Stimulated activated CD4-positive, alpha-beta T cell treated with anti-CD3 and anti-CD28 coated beads, TNF-alpha, amount 100 ng/mL, for 24 hours (primary cell): ENCODE measurements at places on chromosomes 5 and 9.

- DNase-seq = no peak
Measured at GRCh38 chr9:94973451-94973941, 247.0 kb downstream of the AOPEP start.

DNA sequence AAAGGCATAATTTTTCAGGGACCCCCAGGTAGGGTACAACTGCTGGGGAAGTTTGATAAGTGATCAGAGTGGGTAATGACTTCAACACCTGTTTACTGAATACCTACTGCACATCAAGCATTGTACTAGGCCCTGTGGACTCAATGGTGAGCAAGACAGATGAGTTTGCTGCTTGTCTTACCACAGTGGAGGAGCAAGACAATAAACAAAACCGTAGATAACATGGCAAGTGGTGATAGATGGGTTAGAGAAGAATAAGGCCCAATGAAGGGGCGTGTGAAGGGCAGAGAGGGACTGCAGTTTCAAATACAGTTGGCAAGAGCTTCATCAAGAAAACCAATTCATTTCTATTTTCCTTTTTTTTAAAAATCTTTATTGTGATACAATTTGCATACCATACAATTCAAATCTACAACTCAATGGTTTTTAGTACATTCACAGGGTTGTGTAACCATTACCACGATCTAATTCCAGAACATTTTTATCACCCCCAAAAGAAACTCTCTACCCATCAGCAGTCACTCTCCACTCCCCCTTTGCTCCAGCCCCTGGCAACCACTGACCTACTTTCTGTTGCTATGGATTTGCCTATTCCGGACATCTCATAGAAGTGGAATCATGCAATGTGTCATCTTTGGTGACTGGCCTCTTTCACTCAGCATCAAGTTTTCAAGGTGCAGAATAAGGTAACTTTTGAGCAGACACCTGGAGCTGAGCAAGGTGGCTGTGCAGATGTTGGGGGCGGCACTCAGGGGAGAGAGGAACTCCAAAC, 31.9 kb upstream of the HAND1 start:
- DNase-seq = no peak

DNA sequence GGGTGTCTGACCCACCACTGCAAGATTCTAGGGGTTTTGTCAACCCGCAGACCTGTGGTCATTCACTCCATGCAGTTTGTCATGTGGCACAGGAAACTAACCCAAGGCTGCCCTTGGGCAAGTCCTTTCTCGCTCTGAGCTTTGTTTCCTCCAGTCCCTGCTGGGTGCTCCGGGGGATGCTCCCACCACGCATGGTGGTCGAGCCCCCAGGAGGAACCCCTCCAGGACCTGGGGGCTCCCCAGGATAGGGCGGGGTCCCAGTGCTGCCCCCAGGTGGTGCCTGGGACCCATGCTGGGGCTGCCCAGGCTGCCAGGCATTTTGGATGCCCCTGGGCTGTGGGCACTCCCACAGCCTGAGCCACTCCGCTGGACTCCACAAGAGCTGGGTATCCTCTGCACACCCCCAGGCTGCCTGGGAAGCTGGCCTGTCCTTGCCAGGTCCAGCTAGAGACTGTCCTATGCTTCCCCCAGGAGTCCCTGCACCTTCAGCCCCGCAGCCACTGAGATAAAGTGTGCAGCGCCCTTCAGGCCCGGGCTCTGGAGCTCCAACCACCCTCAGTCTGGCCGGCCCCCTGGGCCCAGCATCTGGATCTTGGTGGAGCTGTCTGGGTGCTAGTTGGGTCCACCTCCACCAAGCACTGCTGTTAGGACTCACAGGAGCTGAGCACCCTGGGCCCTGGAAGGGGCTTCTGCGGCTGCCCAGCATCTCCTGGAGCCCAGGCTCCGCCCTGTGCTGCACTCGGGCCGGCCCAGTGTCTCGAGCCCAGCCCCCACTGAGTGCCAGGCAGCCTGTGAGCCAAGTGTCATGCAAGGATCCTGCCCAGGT, 104.3 kb downstream of the PHF2 start:
- no peak for DNase-seq

- DNase-seq = no peak
Measured at GRCh38 chr9:84123648-84124406, 143.2 kb downstream of the RMI1 start.

DNA sequence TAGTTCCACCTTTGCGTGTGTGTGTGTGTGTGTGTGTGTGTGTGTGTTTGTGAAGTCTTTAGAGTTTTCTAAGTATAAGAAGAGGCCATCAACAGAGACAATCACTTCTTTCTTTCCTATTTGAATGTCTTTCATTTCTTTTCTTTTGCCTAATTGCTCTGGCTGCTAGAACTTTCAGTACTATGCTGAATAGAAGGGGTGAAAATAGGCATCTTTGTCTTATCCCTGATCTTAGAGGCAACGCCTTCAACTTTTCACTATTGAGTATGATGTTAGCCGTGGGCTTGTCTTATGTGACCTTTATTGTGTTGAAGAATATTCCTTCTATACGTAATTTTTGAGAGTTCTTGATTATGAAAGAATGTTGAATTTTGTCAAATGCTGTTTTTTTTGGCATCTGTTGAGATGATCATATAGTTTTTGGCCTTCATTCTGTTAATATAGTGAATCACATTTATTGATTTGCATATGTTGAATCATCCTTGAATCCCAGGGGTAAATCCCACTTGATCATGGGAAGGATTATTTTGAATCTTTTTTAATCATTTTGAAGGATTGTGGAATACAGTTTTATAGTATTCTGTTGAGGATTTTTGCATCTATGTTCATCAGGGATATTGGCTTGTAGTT, 134.8 kb upstream of the CD180 start:
- no peak for DNase-seq

DNA sequence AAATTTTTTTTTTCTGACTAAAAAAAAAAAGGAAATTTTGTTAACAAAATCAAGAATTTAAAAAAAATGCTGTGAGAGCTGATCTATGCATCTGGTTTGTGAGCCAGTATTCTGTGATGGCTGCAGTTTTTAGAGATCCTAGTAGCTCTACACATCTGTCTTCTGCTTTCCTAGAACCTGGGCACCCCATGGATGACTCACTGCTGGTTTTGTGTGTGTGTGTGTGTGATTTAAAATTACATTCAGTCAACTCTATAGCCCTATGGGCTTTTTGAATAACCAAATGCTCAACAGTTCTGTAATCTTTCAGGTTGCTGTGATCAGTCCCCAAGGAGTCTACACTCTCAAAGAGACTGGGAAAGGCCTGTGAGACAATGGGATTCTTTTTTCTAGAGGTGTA, 2.5 kb upstream of the PSMD5 start:
- DNase-seq = peak; percentile 46

GRCh38 chr9:79129865-79130480, 441.8 kb upstream of the TLE4 start:
- no peak for DNase-seq

- DNase-seq = no peak
Measured at GRCh38 chr9:82367929-82368328, 379.4 kb downstream of the SPATA31D1 start.
